Fibroblast of lung (primary cell): ENCODE measurements at places on chromosomes 11 and 22.

- no peak for DNase-seq
Measured at GRCh38 chr11:64766881-64767280, 7.1 kb upstream of the PYGM start.

- DNase-seq = no peak
Measured at GRCh38 chr11:16030664-16031063, 325.7 kb downstream of the SOX6 start.

DNA sequence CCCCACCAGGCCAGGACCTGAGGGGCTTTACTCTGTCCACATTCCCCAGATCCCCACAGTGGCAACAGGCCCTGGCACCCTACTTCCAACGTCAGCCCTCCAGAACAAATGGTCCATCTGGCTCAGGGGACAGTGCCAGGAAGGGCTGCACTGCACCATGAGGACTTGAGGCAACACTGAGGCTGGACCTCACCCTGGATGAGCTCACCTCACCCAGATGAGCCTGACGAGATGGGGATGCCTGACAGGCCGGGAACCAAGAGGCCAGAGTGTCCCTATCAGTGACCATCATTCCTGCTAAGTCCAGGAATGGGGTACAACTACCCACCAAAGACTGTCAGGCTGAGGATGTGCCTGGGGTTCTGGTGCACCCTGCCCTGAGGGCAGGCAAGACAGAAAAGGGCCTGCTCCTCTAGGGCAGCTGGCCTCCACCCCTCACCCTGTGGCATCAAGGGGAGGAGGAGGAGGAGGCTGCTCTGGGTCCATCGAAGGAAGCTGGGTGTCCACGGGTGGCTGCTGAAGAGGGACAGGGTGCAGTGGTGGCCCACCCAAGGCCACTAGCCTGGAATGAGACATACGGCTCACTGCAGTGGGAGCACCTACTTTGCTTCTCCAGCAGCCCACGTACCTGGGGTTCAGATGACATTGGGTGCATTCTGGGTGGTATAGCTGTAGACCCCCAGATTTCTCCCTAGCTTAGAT, 14.6 kb downstream of the RSPH14 start:
- no peak for DNase-seq

DNA sequence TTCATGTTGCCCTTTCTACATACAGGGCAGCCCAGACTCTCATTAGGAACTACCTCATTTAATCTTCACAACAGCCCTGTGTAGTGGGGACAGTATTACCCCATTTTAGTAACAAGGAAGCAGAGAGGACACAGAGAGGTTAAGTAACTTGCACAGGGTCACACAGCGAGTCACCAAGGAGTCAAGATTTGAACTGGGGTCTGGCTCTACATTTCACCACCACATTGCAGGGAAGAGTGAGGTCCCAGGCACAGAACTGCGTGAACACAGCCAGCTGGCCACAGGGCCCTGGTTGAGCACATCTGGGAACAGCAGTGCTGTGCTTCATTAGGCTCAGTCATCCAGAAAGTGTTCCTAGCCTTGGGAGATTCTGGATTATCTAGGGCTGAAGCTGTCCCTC, 45.4 kb upstream of the ISX start:
- no peak for DNase-seq

GRCh38 chr11:56923116-56923515, 65.6 kb upstream of the OR5AK2 start:
- DNase-seq = no peak

GRCh38 chr11:15195454-15196200, 80.9 kb downstream of the INSC start:
- peak; percentile 22 for DNase-seq

GRCh38 chr11:47308050-47308823, 38.3 kb downstream of the MADD start:
- DNase-seq = no peak

- no peak for DNase-seq
Measured at GRCh38 chr11:114684636-114685035, 6.3 kb downstream of the NXPE2 start.

DNA sequence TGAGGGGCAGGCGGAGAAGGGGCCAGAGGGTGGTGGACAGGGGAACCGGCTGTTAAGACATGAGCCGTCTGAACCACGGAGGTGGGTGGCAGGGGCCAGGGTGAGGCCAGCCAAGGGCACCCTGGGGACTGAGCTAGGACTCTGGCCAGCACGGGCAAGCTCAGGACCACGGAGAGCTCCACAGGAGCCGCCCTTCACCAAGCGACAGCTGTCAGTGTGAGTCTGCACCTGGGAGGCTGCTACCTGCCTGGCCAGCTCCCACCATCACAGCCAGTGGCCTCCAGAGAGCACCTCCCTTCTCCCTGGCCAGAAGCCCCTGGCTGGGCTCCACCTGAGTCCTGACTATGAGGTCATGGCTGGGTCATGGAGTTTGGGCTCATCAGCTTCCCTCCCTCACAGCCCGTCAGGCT, 21.6 kb downstream of the MGAT3 start:
- DNase-seq = no peak

DNA sequence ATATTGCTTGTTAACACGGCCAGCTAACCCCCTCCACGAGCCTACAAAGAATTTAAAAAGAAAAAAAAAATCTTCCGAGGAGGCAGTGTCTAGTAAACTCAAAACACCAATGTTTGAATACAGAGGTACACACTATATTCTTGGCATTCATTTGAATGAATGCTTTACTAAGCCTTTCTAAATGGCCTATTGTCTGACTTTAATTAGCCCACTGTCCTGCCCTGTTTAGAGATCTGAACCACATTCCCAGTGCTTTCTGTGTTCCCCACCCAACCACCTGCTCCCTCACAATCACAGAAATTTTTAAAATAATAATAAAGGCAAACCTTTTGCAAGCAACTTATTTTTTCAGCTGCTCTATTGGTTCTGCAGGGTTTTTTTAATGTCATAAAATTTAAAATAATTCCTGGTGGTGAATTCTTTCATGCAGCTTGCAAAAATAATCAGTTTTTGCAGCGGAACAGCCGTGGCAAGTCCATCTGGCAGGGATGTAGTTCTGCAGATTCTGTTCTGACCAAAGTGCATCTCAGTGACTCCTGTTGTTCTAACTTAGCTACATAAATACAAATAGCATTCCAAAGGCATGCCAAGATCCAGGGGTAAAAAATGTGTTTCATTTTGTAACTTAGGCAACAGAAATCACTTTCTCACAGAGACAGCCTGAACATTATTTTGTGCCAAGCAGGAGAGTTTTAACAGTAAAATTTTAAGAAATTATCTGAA, 23.8 kb downstream of the POU2AF2 start:
- DNase-seq = no peak

DNA sequence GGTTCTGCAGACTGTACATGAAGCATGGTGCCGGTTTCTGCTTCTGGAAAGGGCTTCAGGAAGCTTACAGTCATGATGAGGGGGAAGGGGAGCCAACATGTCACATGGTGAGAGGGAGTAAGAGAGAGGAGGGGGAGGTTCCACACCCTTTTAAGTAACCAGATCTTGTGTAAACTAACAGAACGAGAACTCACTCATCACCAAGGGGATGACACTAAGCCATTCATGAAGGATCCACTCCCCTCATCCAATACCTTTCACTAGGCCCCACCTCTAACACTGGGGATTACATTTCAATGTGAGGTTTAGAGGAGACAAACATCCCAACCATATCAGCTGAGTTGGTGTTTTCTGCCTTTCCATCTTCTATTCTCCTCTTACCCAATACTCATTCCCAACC, 83.5 kb downstream of the BDNF start:
- no peak for DNase-seq

- no peak for DNase-seq
Measured at GRCh38 chr11:72522186-72522585, 87.9 kb upstream of the CLPB start.

DNA sequence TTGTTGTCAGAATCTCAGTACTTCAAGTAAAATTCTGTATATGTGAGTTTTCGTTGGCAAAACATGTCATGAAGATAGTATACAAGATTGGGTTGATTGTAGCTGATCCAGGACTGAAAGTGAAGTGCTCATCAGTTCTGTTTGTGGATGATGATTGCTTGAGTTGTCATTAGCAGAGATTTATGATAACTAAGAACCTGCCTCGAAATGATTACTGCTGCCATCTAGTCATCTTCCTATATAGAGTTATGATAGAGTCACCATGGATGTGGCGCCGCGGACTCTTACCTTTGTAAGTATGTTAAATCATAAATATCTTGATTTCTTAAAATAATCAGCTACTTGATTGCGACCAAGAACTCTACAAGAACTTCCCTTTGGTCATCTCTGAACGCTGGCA, 27.9 kb upstream of the MYO18B start:
- DNase-seq = no peak

GRCh38 chr11:8841899-8842298, 69.1 kb upstream of the AKIP1 start:
- DNase-seq = peak; percentile 61

GRCh38 chr22:49904040-49904369, 14.2 kb downstream of the ALG12 start:
- DNase-seq = no peak

DNA sequence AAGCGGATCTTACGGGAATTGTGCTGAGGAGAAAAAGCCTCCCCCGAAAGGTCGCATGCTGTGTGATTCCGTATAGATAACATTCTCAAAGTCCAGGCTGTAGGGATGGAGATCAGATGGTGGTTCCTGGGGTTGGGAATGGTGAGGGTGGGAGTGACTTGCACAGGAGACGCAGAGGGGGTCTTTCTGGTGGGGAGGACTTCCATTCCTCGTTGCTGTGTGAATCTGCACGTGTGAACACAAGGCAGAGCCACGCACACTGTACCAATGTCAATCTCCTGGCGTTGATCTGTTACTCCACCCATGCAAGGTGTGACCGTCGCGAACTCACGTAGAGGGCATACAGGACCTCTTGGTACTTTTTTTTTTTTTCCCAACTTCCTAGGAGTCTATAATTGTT, 59.0 kb upstream of the KCNQ1OT1 start:
- DNase-seq = no peak

GRCh38 chr11:59706518-59707285, 6.9 kb downstream of the OR10V1 start:
- peak; percentile 91 for DNase-seq

DNA sequence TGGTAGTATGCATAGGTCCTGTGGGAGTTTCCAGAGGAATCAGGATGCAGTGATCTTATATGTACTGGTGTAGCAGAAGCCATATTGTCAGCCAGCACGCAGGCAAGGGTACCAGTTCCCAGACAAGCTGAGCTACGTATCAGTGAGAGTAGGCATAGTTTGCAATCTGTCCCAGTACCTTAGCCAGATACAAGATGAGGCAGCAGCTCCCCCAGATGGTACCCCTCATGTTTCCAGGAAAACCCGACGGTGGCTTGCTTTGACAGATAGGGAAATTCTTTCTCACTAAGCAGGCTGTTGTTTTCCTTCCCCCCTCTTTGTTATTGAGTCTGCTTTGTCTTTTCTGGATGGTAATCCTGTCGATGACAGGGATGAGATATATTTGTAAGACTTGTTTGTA, 109.7 kb upstream of the RRM1 start:
- peak; percentile 8 for DNase-seq

DNA sequence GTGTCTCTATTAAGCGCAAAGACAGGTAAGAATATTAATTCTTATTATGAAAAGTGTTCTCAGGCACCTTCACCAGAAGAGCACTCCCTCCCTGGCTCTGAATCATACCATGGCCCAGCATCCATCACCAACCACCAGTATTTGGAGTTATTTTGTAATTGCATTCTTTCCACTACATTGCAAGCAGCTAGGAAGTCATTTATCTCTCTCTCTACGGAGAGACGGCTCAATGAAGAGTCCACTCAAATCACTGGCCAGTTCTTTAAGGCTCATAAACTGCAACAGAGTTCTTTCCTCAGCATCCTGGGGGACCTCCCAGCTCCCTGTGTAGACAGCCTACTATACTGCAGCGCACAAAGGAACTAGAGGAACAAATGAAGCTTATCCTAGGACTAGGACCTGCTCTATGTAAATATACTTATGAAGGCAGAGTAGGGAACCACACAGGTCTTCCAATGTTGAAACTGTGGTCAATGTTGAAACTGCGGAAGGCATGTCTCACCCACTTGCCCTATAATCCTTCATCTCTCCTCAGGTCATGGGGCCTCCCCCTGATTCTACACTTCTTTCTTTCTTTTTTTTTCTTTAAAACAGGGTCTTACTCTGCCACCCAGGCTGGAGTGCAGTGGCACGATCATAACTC, 63.4 kb downstream of the AAMDC start:
- peak; percentile 77 for DNase-seq

- DNase-seq = no peak
Measured at GRCh38 chr11:119107538-119108145, 498 bp downstream of the C2CD2L start.

DNA sequence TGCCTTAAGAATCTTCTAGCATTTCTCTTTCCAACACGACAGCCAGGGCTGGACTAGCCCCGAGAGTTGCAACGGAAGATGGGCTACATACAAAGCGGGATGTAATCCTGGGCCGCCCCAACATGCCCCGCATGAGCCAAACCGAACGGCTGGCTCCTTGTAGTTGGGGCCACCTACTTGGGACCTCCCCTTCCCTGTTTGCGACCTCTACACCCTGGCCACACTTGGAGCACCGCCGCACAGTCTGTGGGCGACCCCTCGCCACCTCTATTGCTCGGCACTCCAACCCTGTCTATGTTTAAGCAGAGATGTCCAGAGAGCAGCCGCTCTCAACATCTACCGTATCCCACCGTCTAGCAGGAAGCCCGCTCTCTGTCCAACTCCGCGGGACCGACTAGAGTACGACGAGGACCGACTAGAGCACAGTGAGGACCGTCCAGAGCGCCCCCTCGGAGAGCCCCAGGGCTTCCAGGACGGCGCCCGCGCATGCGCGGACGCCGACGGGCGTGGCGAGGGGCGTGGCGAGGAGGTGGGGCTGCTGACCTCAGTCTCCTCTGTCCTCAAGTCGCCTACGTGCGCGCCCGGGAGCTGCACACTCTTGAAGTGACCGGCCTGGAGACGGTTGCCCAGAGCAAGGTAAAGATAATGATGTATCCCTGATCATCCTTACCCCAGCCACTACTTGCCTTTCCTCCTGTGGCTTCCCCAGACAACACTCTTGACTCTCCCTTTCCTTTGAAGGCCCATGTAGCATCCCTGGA, 32.3 kb downstream of the NEAT1 start:
- peak; percentile 77 for DNase-seq
